Upper lobe of right lung (tissue), 1 donor: ENCODE measurements at places on chromosomes 2 and 18. TPM values are rescaled to one million over a fixed set of nuclear protein-coding genes. Genes with fewer than 3 reads are reported as not detected.

Gene SERPINB3
- not detected for total RNA-seq

Gene LAMA3
- 139 TPM for total RNA-seq

Gene MSH2
- total RNA-seq, result 13.3 TPM

Gene SFXN5
- 13.1 TPM for total RNA-seq

Gene EIF2AK2
- 57.1 TPM for total RNA-seq

Gene MYO1B
- total RNA-seq, result 231 TPM

Gene GCKR
- total RNA-seq, result not detected

DNA sequence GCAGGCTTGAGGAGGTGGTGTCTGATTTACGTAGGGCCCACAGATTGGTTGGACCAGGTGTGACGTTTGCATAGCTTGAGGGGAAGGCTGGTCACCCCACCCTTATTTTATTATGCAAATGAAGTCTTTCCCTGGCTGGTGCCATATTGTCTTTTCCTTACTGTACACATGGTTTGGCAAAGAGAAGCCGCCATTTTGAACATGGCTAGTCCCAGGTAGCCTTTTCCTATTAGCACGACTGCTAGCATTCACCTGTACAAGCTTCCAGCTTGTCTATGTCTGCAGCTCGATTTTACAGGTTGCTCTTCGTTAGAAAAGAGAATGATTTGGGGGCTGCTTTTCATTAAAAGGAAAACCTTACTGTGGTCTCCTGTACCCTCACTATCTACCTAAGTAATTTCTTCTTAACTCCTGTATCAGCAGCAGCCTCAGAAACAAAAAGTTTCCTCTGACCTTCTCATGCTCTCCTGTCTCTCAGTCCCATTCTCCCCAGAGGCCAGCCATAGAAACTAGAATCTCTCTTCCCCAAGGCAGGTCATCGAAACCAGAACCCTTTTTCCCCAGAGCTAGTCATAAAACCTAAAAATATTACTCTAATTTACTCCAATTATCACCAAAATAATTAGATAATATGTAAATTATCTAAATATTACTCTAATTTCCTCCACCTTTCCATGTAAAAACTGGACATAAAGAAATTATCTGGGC lies 151.8 kb downstream of the B3GNT2 start:
- no peak overlapping the region for H3K4me3 ChIP-seq
- no peaks in the 10 kb centered on the region for H3K27me3 ChIP-seq
- DNase-seq, result no peak
- H3K27ac ChIP-seq, result no peak overlapping the region

GRCh38 chr2:70420143-70420542 lies 118.3 kb upstream of the FAM136A start:
- H3K36me3 ChIP-seq, result no peaks in the 10 kb centered on the region
- DNase-seq, result no peak
- no peak overlapping the region for H3K27ac ChIP-seq
- no peak overlapping the region for H3K4me3 ChIP-seq
- H3K4me1 ChIP-seq, result no peaks in the 10 kb centered on the region

- H3K36me3 ChIP-seq, result no peaks in the 10 kb centered on the region
- H3K27me3 ChIP-seq, result no peaks in the 10 kb centered on the region
- DNase-seq, result no peak
- H3K4me3 ChIP-seq, result no peak overlapping the region
- H3K27ac ChIP-seq, result no peak overlapping the region
These were observed 260.8 kb upstream of the FAM98A start for GRCh38 chr2:33859811-33860461.

DNA sequence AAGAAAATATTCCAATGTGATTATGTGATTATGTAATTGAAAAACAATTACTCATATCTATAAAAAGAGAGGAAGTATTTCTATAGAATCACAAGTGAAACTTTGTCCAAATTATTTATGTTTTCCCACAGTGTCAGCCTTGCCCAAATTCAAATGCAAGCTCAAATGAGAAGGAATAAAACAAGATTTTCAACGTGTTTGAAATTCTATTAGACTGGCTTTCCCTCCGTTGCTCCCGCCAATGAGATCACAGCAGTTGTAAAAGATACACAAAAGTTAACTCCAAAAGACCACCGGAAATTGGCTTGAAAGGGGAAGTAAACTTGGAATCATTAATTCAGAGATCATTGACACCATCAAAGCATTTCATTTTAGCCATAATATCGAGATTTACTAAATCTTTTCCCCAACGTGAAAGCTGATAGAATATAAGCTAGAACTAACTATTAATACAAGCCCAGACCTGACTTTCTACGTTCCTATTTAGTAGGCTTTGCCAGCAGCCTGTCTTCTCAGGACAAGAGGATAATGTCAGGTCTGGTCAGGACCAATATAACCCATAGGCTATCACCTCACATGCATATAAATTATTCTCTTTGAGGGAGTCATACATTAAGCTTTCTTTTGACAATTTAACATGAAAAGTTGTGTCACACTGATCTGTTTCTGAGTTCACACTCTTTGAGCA lies 222.6 kb upstream of the CHAC2 start:
- H3K4me1 ChIP-seq, result no peaks in the 10 kb centered on the region
- no peak overlapping the region for H3K4me3 ChIP-seq

- DNase-seq, result no peak
- no peak overlapping the region for H3K4me3 ChIP-seq
- no peaks in the 10 kb centered on the region for H3K4me1 ChIP-seq
- H3K36me3 ChIP-seq, result no peaks in the 10 kb centered on the region
- no peak overlapping the region for H3K27ac ChIP-seq
- H3K27me3 ChIP-seq, result no peaks in the 10 kb centered on the region
These were observed 58.0 kb downstream of the PLCL1 start for GRCh38 chr2:197862246-197862955.

- H3K27me3 ChIP-seq, result no peaks in the 10 kb centered on the region
- peaks cover 17% of the 10 kb centered on the region for H3K4me1 ChIP-seq
- H3K27ac ChIP-seq, result peak overlapping the region; percentile 24
- H3K4me3 ChIP-seq, result peak overlapping the region; percentile 58
- H3K36me3 ChIP-seq, result no peaks in the 10 kb centered on the region
These were observed 820 bp downstream of the MTCL1 start for GRCh38 chr18:8705961-8706790.

- H3K36me3 ChIP-seq, result no peaks in the 10 kb centered on the region
- DNase-seq, result no peak
- H3K4me3 ChIP-seq, result no peak overlapping the region
- H3K27me3 ChIP-seq, result no peaks in the 10 kb centered on the region
- H3K27ac ChIP-seq, result no peak overlapping the region
These were observed 47.9 kb downstream of the EML6 start for GRCh38 chr2:54771166-54771885.

- H3K4me1 ChIP-seq, result no peaks in the 10 kb centered on the region
- H3K4me3 ChIP-seq, result no peak overlapping the region
- no peak overlapping the region for H3K27ac ChIP-seq
- no peak for DNase-seq
These were observed 35.1 kb downstream of the DCAF17 start for GRCh38 chr2:171469176-171469575.
